T-helper 2 cell treated with Interferon-gamma antibody and Interleukin-4, amounts not matched to agents 5 μg/mL and 100 μg/mL, for 36 hours (primary cell): ENCODE measurements at places on chromosomes 3 and 15.

GRCh38 chr15:65818927-65819562, 27.0 kb upstream of the DENND4A start:
- DNase-seq = peak; percentile 26

- DNase-seq = no peak
Measured at GRCh38 chr3:13518516-13518953, 30.4 kb upstream of the FBLN2 start.

GRCh38 chr15:63083044-63083443, 38.6 kb upstream of the LACTB start:
- DNase-seq = no peak

GRCh38 chr15:100334456-100334855, 7.3 kb downstream of the ADAMTS17 start:
- no peak for DNase-seq

DNA sequence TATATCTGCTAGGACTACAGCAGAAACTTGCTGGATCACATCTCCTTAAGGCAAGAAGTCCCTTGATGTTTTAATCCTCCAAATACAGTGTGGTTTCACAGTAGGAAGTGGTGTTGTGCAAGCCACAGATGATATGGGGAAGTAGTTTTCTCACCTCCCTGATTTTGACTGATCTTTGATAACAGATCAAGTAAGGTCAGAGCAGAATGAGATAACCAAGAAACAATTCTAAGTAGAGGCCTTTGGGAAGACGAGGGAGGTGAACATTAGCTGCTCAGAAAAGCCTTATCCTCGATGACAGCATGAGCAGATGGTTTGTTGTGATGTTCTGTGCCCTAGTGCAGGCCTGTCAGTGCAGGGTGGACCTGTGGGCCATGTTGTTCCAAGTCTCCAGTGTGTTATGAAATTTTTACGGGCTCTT, 61.3 kb downstream of the RIOX2 start:
- peak; percentile 10 for DNase-seq

DNA sequence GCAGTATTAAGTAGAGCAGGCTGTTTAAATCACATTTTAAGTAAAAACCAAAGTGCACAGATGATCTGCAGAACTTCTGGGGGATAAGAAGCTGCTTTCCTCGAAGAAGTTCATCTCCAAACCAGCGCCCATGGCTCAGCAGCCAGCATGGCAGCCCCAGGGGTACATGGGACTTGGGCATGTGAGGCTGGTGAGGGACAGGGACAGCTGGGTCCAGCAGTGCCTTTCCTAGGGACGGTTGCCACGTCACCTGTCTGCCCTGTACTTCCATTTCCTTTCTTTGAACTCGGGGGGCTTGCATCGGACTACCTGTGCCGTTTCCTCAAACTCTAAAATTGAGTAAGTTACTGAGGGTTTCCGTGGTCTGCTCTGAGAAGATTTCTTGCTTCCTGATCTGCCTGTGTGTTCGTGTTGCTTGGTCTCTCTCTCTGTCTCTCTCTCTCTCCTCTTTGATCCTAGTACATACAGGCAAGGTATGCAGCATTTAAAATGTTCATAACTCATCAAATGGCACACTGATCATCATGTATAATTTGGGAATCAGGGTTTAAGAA, 67.6 kb downstream of the IGF1R start:
- no peak for DNase-seq

- DNase-seq = no peak
Measured at GRCh38 chr3:48536785-48537184, 19.8 kb downstream of the PFKFB4 start.

DNA sequence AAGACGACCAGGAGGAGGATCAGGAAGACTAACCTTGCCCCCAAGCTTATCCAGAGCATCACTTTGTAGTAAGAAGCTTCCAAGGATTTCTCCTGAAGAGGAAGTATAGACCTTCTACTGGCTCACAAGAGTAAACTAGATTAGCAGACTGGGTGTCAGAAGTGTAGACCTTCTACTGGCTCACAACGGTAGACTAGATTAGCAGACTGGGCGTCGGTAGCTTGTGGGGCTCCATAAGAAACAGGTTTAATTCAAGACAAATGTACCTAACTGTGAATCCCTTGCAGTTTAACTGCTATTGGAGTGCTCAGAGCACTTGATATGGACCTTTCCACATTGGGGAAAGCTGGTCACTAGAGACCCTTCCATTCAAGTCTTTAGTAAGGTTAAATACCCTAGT, 12.9 kb downstream of the FBXO40 start:
- no peak for DNase-seq

DNA sequence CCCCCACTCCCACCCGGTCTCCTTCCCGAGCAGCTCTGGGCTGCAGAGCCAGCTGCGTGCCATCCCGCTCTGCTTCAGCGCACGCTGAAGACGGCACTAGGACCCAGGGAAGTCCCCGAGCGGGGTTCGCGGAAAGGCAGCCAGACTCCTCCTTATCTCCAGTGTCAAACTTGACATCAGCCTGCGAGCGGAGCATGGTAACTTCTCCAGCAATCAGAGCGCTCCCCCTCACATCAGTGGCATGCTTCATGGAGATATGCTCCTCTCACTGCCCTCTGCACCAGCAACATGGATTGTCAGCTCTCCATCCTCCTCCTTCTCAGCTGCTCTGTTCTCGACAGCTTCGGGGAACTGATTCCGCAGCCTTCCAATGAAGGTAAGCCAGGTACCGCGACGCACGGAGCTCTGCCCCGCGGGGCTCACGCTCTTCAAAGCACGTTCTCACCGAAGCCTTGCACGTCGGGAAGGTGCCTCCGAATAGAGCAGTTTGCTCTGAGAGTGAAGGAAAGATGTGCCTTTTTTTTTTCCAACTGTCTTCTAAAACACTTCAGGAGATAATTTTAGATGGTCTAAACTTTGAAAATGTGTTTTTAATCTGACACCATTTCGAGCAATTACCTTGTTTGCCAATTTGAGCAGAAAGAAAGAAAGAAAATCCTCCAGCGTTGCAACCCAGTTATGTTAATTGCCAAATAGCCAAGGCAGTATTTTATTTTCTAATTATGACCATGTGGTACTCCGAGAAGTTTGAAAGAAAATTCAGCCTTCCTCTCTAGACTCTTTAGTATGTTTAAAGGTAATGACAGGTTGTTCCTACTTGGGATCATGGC, at the start of gene EPHA3:
Gene EPHA3, plus strand, starts transcription at position 161 of the 830 bp plus-strand sequence. Its CDS starts 128 bp downstream, at position 289.
- peak; percentile 33 for DNase-seq

DNA sequence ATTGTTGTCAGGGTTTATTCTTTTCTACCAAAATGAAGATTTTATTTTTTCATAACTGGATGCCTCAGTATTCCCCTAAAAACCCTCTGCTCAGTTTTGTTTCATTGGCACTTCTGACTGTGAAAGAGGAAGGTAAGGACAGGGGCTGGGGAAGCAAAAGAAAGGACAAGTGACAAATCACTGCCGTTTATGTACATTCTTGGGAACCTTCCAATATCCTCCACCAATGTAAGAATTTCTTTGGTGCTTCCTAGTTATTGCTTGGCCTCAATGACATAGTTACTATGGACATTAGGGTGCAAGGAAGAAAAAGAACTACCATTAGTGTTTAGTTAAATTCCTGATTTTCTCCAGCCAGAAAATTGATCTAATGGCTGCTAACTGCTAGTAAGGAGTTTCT, 131.0 kb upstream of the C15orf61 start:
- no peak for DNase-seq

- no peak for DNase-seq
Measured at GRCh38 chr3:117399311-117400078, 689.9 kb downstream of the TUSC7 start.

DNA sequence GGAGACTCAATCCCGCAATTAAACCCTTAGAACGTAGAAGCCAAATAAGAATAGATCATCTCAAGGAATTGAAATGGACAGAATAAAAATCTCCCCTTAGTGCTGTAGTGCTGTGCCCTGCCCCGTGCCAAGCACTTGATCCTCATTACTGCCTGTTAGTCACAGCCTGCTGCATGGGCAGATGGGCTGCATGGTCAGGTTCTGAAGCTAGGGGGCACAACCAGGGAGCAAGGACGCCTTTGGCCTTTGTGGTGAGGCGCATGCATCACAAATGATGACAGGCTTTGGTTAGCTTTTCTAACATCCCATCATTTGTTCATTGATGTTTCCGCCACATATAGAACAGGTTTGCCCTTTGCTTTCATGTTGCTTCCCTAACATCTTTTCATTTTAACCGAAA, 336.3 kb upstream of the ADAMTS9 start:
- DNase-seq = no peak

DNA sequence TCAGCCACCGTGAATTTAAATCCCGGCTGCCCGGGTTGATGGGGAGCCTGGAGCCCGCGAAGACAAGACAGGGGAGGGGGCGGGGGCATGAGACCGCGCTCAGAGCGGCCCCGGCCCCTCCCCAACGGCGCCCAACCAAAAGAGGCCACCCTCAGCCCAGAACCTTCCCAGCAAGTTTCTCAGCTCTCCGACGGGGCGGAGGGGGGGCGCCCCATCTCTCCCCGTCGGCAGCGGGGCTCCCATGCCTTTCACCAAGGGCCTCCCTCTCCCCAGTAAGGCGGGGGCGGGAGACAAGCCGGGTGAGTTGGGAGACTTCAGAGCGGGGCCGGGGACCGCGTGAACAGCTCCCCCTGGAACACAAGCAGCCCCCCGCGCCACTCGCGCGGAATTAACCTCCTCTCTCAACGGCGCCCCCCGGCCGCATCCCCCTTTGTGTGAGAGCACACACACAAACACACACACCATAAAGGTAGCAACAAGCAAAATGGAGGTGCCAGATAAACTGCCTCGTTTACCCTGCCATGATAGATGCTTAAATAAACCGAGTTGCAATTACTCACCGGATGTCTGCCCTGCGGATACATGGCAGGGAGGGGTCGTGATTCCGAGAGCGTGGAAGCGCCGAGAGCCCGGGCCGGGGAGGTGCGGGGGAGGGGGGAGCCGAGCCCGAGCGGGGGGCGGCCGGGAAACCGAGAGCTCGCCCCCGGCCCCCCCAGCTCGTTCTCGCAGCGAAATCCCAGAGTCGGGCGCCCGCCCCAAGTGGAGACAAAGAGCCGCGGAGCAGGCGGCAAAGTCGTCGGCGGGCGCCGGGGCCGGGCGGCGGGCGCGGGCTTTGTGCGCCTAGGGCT, 1.3 kb downstream of the TLE3 start:
- peak; percentile 63 for DNase-seq

GRCh38 chr3:101204246-101204645, 116.1 kb downstream of the IMPG2 start:
- DNase-seq = no peak
